ENCODE measurements at places on chromosomes 7 and 10.

DNA sequence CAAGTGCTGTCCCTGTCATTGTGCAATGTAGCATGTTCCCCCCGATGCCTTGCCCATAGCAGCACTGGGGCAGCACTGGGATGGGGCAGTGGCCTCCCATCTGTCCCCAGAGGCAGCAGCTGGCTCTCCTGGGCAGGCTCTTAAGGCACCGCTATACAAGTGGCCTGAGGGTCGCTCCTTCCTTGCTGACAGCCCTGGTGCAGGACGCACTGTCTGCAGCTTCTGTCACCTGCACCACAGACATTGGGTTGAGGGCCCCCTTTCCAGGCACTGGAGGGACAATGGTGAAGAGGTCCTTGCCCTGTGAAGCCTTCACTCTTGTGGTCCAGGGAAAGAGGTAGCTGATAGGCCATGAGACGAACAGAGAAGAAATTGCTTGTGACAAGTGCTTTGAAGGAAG, 10.6 kb downstream of the CPSF4 start:
- no peak for DNase-seq

GRCh38 chr7:134702366-134703240, 56.0 kb downstream of the BPGM start:
- DNase-seq, result no peak

DNA sequence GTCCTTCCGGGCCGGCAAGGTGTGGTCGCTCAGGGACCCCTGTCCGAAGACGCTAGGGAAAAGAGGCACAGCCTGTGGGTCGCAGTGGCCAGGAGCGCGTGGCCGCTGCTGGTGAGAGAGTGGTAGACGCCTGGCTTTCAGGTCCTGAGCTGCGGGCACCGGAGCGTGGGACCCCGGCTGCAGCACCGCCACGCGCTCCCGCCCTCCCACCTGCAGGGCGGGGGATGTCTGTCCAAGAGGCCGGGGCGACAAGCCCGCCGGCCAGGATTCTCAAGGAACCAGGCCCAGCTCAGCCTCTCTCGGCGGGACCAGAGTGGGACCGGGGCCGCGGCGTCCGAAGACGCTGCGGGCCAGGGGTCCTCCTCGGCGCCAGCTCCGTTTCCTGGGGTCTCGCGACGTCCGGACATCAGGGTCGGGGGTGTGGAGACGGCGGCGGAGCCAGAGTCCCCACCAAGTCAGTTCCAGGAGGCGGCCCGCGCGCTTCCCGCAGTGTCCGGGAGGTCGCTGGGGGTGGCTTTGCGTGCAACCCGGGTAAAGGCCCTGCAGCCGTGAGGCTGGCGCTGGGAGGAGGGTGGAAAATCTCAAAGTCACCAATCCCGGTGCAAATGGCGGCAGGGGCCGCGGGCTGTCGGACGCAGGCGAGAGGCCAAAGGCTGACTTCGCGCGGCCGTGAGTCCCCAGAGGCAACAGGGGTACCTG, 5.5 kb downstream of the ZNF503 start:
- DNase-seq, result no peak

DNA sequence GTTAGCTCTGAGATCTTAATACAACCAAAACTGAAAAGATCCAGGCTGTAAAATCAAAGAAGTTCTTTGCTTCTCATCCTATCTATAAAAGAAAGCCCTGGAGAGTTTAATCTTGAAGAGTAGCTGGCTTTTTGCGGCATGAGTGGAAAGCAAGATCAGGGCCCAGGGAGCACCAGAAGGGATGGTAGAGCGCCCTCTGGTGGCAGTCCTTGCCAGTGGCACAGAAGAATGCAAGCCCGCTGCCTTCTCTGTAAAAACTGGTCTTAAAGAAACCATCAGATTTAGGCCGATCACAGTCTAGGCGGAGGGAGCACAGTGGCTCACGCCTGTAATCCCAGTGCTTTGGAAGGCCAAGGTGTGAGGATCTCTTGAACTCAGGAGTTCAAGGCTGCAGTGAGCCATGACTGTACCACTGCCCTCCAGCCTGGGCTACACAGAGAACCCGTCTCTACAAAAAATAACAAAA, 35.6 kb downstream of the CPN1 start:
- DNase-seq, result peak; percentile 92

DNA sequence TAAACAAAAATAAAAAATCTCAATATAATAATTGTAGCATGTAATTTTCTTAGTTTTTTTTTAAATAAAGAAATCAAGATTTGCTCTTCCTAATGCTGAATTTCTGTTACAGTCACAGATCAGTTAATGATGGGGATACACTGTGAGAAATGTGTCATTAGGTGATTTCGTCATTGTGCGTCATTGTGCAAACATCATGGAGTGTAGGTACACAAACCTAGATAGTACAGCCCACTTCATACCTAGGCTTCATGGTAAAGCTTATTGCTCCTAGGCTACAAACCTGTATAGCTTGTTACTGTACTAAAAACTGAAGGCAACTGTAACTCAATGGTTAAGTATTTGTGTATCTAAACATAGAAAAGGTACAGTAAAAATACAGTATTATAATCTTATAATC, 74.4 kb upstream of the LSM8 start:
- no peak for DNase-seq

DNA sequence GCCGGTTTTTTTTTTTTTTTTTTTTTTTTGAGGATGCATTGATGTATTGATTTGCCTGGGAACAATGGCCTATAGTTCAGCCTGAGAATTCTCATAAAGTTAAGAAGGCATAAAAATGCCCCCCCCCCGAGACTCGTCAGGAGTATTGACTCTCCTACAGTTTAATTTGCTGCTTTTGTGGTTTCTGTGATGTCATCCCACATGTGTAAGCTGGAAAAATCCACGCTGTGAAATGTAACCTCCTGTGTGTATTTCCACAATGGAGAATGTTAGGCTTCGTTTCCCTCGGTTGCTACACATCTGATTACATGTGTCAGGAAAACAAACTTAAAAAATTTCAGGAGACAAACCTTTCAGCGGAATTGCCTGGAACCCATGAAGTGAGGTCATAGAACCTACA, 117.9 kb downstream of the FANK1 start:
- DNase-seq, result no peak

DNA sequence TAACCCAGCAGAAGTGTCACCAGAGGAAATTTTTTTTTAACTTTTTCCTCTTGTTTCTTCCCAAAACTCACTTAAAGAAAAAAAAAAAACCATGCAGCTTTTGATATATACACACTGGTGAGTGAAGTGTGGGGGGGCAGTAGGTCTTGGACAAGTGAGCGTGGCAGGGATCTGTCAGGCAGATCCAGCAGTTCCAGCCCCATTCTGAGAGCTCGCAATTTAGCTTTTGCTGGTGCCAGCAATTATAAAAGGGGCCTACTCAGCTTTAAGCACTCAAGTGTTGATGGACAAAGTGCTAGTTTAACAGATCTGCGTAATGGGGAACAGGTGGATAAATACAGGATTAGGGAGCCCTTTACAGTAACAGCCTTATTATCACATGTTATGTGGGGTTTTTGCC, 619.2 kb upstream of the GALNT17 start:
- no peak for DNase-seq

- no peak for DNase-seq
Observed at GRCh38 chr7:101511965-101512364, 117.1 kb downstream of the MYL10 start.

- peak; percentile 36 for DNase-seq
Observed at GRCh38 chr10:49608166-49609005, 1.7 kb upstream of the SLC18A3 start.

DNA sequence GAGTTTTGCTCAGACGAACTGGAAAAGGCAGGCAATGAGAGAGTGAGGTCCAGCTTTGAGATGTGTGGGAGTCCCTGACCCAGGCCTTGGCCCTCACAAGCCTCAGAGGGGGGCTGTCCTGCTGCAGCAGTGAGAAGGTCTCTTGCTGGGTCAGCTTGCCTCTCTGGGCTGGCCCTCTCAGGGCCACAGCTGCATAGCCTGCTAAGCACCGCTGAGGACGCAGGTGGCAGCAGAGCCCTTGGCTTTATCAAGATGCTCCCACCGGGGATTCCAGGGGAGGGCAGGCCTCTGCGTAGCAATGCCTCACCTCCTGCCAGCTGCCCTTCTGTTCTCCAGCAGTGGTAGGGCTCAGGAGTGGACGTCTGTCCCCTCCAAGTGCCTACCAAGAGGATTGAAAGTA, 128.7 kb downstream of the COBL start:
- DNase-seq, result no peak

GRCh38 chr7:101174322-101174854, 5.7 kb downstream of the NAT16 start:
- DNase-seq, result no peak

- DNase-seq, result no peak
Observed at GRCh38 chr10:15370856-15371701, at the start of gene FAM171A1. FAM171A1 (minus strand) TSS chr10:15371289; CDS start chr10:15371052, 237 bp downstream.

GRCh38 chr10:58998924-58999713, 177.3 kb upstream of the PHYHIPL start:
- no peak for DNase-seq

GRCh38 chr7:55536619-55537457, 35.5 kb downstream of the VOPP1 start:
- DNase-seq, result no peak

DNA sequence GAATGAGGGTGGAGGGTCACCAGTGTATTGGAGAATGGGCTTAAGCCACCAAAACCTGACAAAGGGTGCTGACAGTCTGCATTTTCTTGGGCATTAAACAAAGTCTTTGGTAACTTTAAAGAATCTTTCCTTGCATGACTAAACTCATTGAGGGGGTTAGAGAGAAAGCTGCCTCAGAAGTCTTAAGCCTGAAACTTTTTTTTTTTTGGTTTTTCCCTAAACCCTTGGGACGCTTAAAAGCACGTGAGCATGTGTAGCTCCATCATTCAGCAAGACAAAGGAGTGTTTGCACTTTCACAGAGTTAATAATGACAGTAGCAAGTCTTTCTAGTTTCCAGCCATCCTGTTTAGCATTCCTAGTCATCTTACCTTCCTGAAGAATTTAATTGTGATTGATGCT, 110.7 kb downstream of the LRMDA start:
- DNase-seq, result no peak

DNA sequence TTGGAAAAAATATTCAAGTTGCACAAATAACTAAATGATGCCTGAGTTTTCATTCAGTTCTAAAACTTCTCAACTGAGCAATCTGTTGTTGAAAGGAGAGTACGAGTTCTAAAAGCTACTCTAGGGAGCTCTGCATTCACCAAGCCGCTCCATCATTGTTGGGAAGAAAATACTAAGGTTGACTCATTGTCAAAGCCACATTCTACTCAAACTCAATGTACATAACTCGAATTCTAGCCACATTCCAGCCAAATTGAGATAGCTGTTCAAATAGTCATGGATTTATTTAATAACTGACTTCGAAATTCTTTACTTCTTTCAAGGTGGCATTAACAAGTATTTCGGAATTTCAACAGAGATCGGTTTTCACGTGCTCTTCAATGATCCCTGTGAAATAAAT, 63.4 kb downstream of the KIAA1217 start:
- no peak for DNase-seq

- no peak for DNase-seq
Observed at GRCh38 chr7:48041653-48041970, 6.3 kb downstream of the C7orf57 start.

GRCh38 chr7:43530553-43531410, 52.1 kb upstream of the STK17A start:
- no peak for DNase-seq

GRCh38 chr10:89301721-89302445, at the start of gene IFIT2:
IFIT2 (plus strand) TSS chr10:89302046; CDS start chr10:89302124, 78 bp downstream.
- no peak for DNase-seq

GRCh38 chr7:38211940-38212339, 33.9 kb downstream of the STARD3NL start:
- DNase-seq, result no peak

GRCh38 chr7:16817536-16817935, 12.7 kb upstream of the AGR2 start:
- no peak for DNase-seq

GRCh38 chr10:77163670-77164348, 473.8 kb downstream of the KCNMA1 start:
- no peak for DNase-seq

GRCh38 chr7:17940951-17941431, 697 bp upstream of the SNX13 start:
- DNase-seq, result no peak

GRCh38 chr10:101874252-101874651, 30.7 kb upstream of the KCNIP2 start:
- no peak for DNase-seq

GRCh38 chr7:38629651-38630510, 1.3 kb downstream of the AMPH start:
- DNase-seq, result no peak

GRCh38 chr7:111752022-111752582, 189.8 kb upstream of the IMMP2L start:
- DNase-seq, result no peak

GRCh38 chr7:5043661-5044060, 2.0 kb upstream of the RBAK start:
- no peak for DNase-seq

DNA sequence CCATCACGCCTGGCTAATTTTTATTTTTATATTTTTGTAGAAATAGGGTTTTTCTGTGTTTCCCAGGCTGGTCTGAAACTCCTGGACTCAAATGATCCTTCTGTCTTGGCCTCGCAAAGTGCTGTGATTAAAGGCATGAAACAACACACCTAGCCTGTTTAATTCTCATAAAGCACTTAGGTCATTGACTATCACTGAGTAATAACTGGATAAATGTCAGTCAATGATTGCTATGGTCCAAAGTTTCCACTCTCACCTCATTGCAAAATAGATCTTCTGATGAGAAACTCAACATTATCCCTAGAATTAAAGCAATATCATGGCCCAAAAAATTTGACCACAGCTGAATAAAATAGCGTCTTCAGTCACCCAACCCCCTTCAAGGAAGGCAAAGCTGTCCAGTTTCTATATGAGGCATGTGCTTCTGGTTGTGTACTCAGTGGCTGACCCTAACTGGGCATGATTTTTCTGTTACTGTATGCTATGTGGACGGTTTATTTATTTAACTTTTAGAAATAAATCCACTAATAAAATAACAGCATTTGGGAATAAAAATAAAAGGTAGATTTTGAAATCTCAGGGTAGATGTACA, 86.5 kb upstream of the LRRN3 start:
- DNase-seq, result no peak

GRCh38 chr7:7808156-7808555, 89.7 kb upstream of the RPA3 start:
- DNase-seq, result no peak

DNA sequence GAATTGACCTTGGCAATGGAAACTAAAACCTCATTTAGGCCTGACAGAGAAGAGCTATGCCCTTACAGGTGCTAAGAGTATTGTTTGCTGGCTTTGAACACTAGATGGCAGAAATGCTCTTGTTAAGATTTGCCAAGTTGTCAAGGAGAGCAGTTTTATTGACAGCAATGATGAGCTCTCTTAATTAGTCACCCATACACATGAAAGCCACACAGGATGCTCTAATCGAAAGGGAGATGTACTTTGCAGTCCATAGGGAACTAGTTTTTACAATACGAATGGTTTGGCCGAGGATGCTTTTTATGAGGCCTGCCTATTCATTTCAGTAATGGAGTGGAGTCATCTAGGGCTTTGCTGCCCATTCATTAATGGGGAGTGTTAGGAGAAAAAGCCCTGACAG, 45.4 kb upstream of the MBL2 start:
- DNase-seq, result no peak
